ENCODE measurements at places on chromosomes 5 and 9.

GRCh38 chr5:78634229-78634628, 14.3 kb downstream of the LHFPL2 start:
- H3K4me3 ChIP-seq, result no peak overlapping the region
- DNase-seq, result no peak
- H3K4me1 ChIP-seq, result no peaks in the 10 kb centered on the region
- H3K27me3 ChIP-seq, result no peaks in the 10 kb centered on the region

DNA sequence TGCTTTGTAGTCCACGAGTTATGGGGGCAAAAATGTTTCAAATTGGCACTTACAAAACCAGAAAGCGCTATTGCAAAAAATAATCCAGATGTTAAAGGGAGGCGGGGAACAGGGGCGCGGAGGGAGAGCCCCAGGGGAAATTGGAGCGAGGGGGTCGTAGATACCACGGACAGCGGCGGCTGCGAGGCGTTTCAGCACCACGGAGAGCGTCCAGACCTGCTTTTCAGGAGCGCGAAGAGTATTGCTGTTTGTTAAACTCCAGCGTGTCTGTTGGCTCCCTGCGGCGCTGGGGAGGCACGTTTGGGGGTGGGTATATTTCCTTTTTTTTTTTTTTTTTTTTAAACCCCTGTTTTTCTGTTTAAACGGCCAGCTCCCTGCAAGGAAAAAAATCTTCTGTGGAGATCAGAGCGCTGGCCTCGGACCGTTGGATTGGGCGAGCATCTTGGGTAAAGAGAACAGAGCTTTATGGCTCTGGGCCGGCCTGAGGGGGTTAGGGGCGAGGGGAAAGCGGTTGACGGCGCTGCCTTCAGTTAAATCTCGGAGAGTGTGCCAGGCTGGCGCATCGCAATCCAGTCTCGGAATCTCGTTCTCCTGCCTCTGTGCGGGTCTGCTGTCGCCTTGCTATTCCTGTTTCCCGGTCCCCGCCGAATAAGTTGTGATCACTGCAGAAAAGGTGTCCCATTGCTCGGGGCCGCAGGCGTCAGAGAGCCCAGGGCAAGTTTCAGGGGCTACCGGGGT, at the start of gene GLRA1:
Gene GLRA1, minus strand, starts transcription at position 288 of the 738 bp plus-strand sequence. CDS start 302 bp downstream, outside the sequence.
- H3K27ac ChIP-seq, result no peak within 1 kb of the TSS
- H3K27me3 ChIP-seq, result peaks cover 3% of the 10 kb centered on the region
- H3K36me3 ChIP-seq, result no peaks in the 10 kb centered on the region
- H3K4me1 ChIP-seq, result no peaks in the 10 kb centered on the region

DNA sequence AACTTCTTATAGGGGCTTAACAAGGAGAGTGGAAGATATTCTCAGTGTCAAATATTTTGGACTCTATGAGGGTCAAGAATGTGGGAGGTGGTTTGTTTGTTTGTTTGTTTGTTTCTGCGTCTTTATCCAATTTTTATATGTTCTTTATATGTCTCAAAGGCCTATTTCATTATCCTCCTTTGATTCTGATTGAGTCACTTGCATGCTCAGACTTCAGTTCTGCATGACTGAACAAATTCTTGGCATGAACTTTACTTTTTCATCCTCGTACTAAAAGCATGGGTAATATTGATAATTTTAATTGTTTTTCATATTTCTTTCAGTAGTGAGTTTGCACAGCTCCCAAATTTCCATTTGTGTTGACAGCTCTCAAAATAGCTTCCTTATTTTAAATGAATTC, 19.2 kb upstream of the ERBIN start:
- no peak for DNase-seq
- H3K27me3 ChIP-seq, result no peaks in the 10 kb centered on the region
- H3K4me3 ChIP-seq, result no peak overlapping the region
- H3K4me1 ChIP-seq, result no peaks in the 10 kb centered on the region

- H3K27me3 ChIP-seq, result peaks cover 12% of the 10 kb centered on the region
- H3K36me3 ChIP-seq, result no peaks in the 10 kb centered on the region
- H3K4me3 ChIP-seq, result no peak overlapping the region
- DNase-seq, result no peak
- H3K4me1 ChIP-seq, result peaks cover 3% of the 10 kb centered on the region
These were observed 8.0 kb downstream of the PITX1 start for GRCh38 chr5:135025730-135026644.

DNA sequence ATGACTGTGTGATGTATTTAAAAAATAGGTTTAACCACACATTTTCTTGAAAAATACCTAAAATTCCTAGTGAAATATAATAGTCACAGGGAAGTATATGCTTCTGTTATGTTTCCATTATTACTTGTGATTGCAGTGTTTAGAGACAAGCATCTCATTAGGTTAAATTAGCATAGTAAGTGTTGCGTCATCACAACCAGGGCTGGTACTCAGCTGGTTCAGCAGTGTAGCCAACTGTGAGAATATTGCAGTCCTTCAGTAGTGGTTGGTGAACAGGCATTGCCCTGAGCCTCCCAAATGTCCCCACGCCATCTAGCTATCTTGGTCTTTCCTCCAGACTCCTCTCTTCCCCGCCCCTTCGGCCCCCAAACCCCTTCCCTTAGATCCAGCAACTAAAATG, 261.7 kb downstream of the ARHGEF28 start:
- no peak overlapping the region for H3K4me3 ChIP-seq
- no peaks in the 10 kb centered on the region for H3K36me3 ChIP-seq
- H3K27ac ChIP-seq, result no peak overlapping the region
- H3K4me1 ChIP-seq, result no peaks in the 10 kb centered on the region

GRCh38 chr9:124594225-124594624, 87.0 kb upstream of the NR5A1 start:
- H3K27me3 ChIP-seq, result peaks cover 11% of the 10 kb centered on the region
- no peak overlapping the region for H3K27ac ChIP-seq
- DNase-seq, result no peak
- H3K4me1 ChIP-seq, result no peaks in the 10 kb centered on the region

DNA sequence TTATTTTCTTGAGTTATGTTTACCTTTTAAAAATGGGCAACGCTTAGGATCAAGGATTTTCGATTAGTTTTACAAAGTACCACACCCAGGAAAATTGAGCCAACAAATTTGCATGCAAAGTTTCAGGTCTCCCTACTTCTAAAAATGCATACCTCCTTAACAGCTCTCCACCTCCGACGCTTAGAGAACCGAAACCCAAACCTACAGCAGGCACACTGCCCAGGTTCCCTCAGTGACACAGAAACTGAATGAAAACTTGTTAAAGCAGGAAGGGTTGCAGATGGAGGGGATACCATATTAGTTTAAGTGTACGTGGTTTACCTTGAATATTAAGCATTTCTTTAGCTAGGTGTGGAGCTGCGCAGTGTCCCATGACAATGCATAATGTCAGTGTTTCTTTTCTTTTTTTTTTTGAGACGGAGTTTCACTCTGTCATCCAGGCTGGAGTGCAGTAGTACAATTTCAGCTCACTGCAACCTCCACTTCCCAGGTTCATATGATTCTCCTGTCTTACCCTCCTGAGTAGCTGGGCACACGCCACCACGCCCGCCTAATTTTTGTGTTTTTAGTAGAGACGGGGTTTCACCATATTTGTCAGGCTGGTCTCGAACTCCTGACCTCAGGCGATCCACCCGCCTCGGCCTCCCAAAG, 1.6 kb upstream of the SUB1 start:
- H3K27me3 ChIP-seq, result no peaks in the 10 kb centered on the region
- peaks cover 4% of the 10 kb centered on the region for H3K36me3 ChIP-seq
- H3K4me3 ChIP-seq, result peak overlapping the region; percentile 70
- no peak for DNase-seq
- peak overlapping the region; percentile 51 for H3K27ac ChIP-seq
- peaks cover 47% of the 10 kb centered on the region for H3K4me1 ChIP-seq

DNA sequence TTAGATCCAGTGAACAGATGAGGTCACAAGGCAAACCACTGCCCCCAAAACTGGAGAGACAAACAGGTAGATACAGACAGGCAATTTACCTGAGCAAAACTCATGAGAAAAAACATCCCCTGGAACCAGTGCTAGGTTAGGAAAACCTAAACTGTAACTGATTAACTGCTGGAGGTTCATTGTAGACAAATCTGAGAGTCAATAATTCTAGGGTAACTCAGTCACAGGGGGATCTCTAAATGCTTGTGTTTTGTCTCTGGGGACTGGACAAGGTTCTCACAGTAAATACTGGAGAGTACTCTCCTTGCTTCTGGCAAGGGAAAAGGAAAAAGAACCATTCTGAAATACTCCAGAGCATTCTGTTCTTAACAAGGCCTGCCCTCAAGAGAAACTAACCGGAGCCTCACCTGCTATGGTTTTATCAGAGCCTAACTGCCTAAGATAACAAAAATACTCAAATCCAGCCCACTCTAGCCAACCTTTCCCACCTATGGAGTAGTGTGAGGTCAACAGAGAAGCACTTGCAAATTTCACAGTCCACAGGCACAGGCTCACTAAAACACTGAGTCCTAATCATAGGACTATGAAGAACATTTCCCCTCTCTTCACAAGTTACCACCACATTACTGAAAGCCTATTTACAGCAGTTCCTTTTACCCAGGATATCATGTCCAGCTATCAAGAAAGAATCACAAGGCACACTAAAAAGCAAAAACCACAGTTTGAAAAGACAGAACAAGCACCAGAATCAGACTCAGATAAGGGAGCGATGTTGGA, 139.9 kb upstream of the ACOT12 start:
- no peak overlapping the region for H3K27ac ChIP-seq
- no peak overlapping the region for H3K4me3 ChIP-seq
- DNase-seq, result no peak
- H3K27me3 ChIP-seq, result no peaks in the 10 kb centered on the region
- H3K36me3 ChIP-seq, result no peaks in the 10 kb centered on the region

DNA sequence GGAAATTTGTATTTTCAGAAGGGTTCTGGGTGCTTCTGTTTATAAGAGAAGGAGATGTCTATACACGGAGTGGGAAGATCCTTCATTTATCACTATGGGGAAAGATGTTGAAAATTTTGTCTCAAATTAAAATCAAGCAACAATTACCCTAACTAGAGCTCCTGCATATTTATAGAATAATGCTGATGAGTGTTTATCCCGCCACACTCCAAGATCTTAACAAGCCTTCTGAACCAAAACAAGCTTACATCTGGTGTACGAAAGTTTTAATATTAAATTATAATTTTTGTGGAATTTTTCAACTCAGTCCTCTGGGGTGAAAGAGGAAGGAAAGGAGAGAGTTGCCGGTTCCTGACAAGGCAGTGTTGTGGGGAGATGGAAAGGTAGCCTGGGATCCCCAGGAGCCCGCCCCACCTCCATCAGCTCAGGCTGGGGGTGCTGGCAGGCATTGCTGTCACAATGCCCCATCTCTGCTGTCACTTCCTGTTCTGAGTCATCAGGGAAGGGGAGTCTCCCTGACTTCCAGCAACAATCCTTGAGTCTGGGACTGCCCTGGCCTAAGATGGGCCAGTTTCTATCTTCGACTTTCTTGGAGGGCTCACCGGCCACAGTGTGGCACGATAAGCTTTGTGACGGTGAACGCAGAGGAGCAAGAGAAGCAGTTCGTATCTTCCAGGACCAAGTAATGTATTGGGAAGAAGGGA, 64.5 kb downstream of the ERAP1 start:
- no peaks in the 10 kb centered on the region for H3K27me3 ChIP-seq
- no peaks in the 10 kb centered on the region for H3K4me1 ChIP-seq
- H3K36me3 ChIP-seq, result peaks cover 97% of the 10 kb centered on the region
- no peak overlapping the region for H3K4me3 ChIP-seq
- DNase-seq, result no peak
- no peak overlapping the region for H3K27ac ChIP-seq

- no peaks in the 10 kb centered on the region for H3K36me3 ChIP-seq
- no peak within 1 kb of the TSS for H3K27ac ChIP-seq
- H3K4me3 ChIP-seq, result no peak within 1 kb of the TSS
- peaks cover 11% of the 10 kb centered on the region for H3K4me1 ChIP-seq
These were observed at the start of gene ROR2 for GRCh38 chr9:91949946-91950664. ROR2 (minus strand) TSS chr9:91950228.

- no peaks in the 10 kb centered on the region for H3K36me3 ChIP-seq
- H3K27ac ChIP-seq, result no peak overlapping the region
- H3K4me3 ChIP-seq, result no peak overlapping the region
These were observed 124.3 kb upstream of the SLC12A2 start for GRCh38 chr5:127959152-127959764.

- peaks cover 5% of the 10 kb centered on the region for H3K36me3 ChIP-seq
- peak overlapping the region; percentile 95 for H3K4me3 ChIP-seq
- DNase-seq, result no peak
- H3K27ac ChIP-seq, result peak overlapping the region; percentile 77
These were observed 824 bp downstream of the TMEM245 start for GRCh38 chr9:109118808-109119438.

GRCh38 chr5:157540707-157541446, 34.7 kb downstream of the ADAM19 start:
- no peaks in the 10 kb centered on the region for H3K27me3 ChIP-seq
- H3K36me3 ChIP-seq, result peaks cover 8% of the 10 kb centered on the region
- peak overlapping the region; percentile 88 for H3K27ac ChIP-seq
- H3K4me3 ChIP-seq, result peak overlapping the region; percentile 78

DNA sequence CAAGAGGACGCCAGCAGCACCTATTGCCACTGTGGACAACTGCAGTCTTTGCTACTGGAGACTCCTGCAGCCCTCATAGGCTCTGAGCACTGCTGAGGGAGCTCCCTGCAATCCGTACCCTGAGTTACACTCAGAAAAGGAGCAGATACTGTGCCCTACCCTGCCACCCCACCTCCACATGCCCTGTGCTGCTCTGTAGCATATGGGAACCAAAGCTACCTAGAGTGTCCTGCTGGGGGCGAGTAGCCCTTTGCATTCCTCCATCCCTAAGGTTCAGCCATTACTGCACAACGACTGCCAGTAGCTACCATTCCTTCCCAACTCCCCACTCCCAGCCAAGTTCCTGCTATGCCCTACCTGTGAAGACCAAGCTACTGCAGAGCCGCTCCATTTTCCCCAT, 90.2 kb upstream of the SNCAIP start:
- no peak overlapping the region for H3K4me3 ChIP-seq
- no peaks in the 10 kb centered on the region for H3K27me3 ChIP-seq
- no peaks in the 10 kb centered on the region for H3K36me3 ChIP-seq
- DNase-seq, result no peak

GRCh38 chr5:10719965-10720364, 41.1 kb downstream of the DAP start:
- peaks cover 2% of the 10 kb centered on the region for H3K36me3 ChIP-seq
- no peaks in the 10 kb centered on the region for H3K4me1 ChIP-seq
- no peaks in the 10 kb centered on the region for H3K27me3 ChIP-seq
- no peak overlapping the region for H3K4me3 ChIP-seq
- no peak overlapping the region for H3K27ac ChIP-seq

Measured in CD4-positive, CD25-positive, alpha-beta regulatory T cell (primary cell).